NCI-H446 (cell line): ENCODE measurements at places on chromosomes 2 and 18.

DNA sequence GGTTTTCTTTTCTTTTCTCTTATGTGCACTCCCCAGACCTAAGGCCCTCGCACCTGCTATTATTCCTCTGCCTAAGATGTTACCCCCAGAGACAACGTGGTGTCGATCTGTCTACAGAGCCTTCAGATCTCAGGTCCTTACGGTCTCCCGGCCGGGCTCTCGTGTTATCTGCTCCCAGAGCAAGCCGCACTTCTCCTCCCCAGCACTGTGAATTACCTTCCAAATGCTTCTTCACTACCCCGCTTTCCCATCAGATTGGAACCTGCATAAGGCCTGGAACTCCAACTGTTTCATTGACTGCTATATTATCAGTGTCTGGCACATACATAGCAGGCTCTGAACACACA lies 71.2 kb upstream of the ODC1 start:
- no peak for DNase-seq

GRCh38 chr18:24321071-24321470 lies 76.6 kb downstream of the OSBPL1A start:
- no peak for DNase-seq

DNA sequence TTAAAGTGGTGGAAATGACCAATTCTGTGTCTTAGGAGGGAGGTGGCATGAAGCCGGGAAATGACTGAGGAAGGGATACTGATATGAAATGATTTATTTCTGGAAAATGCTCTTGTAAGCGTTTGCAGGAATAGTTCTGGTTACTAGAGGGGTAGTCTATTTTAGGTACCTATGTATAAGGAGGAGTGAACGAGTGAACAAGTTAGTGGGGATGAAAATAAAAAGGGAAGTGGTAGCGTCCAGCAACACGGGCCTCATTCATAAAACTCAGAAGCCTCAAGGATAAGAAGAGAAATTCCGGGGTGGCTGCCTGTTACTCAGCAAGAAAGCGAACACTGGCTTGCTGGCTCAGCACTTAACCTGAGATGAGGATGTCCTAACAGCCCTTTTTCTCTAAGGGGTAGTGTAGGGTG lies 303.3 kb downstream of the NCKAP5 start:
- no peak for DNase-seq

DNA sequence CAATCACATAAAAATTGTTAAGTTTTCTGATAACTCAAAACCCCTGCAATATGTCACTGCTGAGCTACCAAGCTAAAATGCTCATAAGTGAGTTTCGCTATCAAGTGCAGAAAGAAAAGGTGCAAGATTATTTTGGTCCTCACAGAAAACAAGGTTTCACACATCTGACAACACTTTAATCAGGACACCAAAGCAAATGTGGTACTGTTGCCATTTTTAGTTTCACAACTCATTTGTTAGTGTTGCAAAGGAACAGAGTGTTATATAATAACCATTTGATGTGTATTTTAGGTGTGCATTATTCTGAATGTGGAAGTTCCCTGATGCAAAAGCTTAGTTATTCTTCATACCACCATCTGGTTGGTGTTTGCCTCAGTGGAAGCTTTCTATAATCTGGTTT lies 956.2 kb downstream of the DSC3 start:
- DNase-seq, result no peak

DNA sequence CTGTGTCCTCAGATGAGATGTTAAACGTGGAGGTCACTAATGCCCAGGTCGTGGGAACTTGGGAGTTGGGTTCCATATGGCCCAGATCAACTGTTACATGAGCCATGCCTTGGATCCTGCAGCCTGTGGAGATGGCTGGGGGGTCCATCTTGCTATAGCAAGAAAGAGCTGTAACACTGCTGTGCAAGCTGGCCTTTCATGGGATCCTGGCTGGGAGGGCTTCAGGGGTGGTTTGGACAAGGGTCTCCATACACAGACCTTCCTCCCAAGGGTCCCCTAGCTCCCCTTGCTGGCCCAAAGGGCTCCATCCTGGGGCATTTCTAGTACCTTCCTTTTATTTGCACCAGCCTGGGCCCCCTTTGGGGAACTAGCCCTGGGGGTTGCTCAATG lies 337.7 kb downstream of the DYSF start:
- DNase-seq, result no peak

DNA sequence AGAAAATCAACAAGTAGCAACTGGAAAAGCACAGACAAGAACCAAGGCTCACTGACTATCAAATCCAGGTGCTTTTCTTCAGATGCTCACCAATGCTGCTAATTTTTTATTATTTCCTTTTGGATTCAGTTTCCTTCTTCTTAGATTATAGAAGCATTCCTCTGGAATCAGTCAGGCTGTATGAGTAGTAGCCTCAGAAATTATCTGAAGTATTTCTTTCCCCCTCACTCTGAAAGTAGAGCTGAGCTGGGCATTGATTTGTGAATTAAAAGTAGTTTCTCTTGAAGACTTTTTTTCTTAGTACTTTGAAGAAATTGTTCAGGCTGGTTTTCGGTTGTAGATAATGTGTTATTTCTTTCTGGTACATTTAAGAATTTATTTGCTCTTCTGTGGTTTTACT lies 273.7 kb downstream of the NOL4 start:
- DNase-seq, result no peak

DNA sequence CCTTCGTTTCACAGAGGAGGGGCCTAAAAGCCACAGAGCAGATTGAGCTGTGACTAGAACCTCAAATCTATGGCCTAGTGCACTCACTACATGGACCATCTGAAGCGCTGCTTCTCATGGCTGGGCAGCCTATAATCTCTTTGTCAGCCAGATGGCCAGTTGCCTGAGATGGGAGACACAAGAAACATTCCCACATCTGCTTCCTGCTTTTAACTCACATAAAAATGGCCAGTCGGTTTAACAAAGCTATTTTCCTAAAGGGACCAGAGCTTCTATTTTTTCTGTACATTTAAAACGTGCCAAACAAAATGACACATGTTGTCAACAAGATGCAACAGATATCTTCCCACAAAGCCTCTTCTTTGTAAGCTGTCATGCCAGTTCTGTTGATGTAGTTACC lies 173.8 kb downstream of the GFPT1 start:
- peak; percentile 36 for DNase-seq

DNA sequence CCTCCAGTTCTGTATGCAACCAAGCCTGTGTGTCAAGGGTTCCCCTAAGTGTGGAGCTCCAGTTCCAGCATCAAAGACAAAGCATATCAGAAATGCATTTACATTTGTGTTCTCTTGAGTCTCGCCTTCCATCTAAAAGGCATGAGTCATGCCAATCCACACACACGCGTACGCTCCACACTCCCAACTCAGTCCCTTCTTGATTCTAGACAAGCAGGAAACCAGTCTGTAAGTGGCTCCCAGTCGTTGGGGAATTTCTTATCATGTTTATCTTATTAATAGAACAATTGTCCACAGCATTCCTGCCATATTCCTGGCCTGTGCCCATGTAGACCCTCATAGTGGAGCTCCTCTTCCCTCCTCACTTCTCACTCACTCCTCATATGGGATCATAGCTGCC lies 86.4 kb upstream of the SLC35G4 start:
- no peak for DNase-seq
